Activated CD4-positive, alpha-beta memory T cell treated with anti-CD3 and anti-CD28 coated beads, Interleukin-2, amount 10 ng/mL, durations not matched to agents 7 days and 5 days (primary cell): ENCODE measurements at places on chromosomes 11 and 22. TPM values are rescaled to one million over a fixed set of nuclear protein-coding genes. Genes with fewer than 3 reads are reported as not detected.

The OR52H1 gene
- not detected for total RNA-seq

The SLC35C1 gene
- 15.0 TPM for total RNA-seq

The C11orf86 gene
- total RNA-seq, result not detected

The C11orf68 gene
- total RNA-seq, result 34.2 TPM

The EFEMP2 gene
- 14.7 TPM for total RNA-seq

The KRTAP5-8 gene
- not detected for total RNA-seq

The MMP1 gene
- total RNA-seq, result not detected

The TCF20 gene
- total RNA-seq, result 77.3 TPM

The PES1 gene
- 54.9 TPM for total RNA-seq

The UPK2 gene
- not detected for total RNA-seq

DNA sequence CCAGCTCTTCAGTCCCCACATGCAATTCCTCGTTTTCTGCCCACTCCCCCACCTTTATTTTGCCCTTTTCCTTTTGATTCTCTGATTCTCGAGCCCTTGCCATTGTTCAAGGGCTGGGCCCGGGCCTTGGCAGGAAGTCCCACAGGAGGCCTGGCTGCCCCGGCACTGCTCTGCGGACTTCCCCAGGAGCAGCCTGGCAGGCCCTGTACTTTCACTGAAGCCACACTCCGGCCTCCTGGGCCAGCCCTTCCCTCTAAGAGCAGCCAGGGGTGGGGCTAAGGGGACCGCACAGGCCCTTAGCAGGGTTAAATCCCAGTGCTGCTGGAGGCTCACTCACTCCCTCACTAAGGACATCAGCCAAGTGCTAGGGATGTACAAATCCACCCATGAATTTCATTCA lies 4.1 kb downstream of the LRRC32 start:
- no peak for DNase-seq

DNA sequence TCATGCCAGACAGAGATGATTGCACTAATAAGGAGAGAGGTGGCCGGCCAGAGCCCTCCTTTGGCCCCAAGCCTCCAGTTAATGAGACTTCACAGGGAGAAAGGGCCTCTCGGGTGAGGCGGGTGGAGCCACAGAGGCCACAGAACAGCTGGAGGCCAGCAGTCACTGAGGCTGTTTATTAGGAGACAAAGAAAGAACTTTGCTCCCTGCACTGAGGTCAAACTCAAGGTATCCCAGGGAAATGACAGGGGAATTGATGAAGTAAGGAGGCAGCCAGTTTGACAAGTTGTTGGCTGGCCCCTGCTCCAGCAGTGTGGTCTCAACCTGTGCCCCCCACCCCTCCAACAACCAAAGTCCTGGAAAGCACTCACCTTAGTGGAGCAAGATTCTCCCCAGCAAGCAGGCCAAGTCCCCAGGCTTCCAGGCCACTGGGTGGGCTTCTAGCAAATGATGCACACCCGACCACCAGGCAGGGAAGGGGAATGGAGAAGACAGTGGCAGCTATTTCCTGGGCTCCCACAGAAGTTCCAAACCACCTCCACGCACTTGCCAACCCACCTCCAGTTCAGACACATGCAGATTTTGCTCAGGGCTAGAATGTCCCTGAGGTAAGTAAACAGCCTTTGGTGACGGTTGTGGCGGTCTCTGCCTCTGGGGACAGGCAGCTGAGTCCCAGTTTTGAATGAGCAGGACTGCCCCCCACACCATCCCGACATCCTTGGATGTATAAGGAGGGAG lies 53.2 kb downstream of the RPUSD4 start:
- DNase-seq, result no peak

DNA sequence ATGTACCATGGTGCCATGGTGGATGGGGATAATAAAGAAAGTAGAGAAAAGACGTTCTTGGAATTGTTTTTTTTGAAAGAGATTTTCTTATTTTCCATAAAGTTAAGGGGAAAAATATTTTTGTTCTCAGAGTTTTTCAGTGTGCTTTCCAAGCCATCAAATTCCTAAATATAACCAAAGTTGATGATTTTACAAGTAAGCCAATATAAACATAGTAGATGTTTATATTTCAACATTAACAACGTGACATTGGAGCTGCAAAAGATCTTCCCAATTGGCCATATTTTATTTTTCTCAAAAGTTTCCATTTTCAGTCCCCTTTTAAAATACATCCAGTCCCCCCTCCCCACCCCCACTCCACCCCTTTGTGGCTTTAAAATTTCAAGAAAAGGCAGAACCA lies 80.9 kb upstream of the PICALM start:
- DNase-seq, result no peak

DNA sequence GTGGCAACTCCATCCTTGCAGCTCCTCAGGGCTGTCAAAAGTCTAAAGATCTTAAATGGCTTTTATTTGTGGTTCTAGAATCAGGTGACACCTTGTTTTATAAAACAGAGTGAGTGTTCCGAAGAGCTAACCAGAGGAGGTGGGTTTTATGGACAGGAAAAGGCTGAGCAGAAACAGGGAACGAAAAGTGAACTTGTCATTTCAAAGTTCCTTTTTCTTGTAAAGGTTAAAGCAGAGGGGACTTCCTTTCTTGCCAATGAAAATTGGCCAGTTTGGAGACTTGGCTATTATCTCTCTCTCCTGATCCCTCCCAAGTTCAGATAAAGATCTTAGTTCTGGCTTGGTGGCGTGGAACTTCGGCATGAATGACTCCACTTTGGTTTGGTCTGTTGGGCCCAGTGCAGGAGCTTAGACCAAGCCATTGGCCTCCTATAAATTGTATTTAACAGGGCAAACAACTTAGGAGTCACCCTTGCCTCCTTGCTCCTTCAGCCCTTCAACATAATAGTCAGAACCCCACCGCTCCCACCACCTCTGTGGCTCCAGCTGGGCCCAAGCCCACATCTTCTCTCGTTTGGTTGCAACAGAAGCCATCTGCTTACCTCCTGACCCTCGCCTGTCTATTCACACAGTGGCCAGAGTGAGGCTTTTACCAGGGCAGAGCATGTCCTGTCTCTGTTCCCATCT lies 102.4 kb upstream of the THY1 start:
- no peak for DNase-seq

GRCh38 chr11:47915783-47916182 lies 64.6 kb upstream of the PTPRJ start:
- DNase-seq, result no peak

DNA sequence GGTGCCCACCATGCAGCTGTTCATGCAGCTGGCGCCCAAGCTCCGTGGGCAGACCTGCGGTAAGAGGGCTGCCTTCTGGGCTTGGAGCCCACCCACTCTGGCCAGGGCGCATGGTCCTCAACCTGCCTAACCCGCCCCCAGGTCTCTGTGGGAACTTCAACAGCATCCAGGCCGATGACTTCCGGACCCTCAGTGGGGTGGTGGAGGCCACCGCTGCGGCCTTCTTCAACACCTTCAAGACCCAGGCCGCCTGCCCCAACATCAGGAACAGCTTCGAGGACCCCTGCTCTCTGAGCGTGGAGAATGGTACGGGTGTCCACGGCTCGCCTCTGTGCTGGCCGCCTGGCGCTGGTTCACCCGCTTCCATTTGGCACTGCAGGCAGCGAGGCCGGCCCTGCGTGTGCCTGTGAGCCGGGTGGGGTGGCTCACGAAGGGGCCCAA lies 11.0 kb downstream of the MUC5AC start:
- DNase-seq, result no peak

- DNase-seq, result no peak
Measured at GRCh38 chr11:132123854-132124835, 753.7 kb downstream of the NTM start.

DNA sequence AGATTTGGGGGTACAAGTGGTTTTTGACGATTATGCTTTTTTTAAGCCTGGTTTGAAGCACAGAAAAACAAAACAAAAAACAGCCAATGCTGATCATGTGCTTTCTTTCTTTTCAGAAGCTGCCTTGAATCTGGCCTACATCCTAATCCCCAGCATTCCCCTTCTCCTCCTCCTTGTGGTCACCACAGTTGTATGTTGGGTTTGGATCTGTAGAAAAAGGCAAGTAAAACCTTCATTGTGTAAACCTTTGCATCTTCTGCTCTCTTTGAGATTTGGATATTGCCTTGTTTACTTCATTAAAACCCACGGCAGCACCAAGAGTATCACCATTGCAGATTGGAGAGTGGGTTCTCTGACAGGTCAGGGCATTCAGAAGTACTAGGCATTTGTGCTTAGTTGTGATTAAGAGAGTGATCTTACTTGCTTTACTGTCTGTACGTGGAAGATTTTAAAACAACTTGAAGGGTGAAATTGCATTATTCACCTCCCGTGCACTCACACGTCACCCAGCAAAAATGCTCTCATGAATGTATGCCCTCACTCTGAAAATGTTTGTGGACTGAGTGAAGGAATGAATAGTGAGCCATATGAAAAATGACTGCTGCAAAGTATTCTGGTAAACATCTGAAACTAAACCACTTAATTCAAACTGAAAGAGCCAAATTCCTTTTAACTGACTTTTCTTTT lies 17.0 kb downstream of the LAYN start:
- DNase-seq, result no peak

DNA sequence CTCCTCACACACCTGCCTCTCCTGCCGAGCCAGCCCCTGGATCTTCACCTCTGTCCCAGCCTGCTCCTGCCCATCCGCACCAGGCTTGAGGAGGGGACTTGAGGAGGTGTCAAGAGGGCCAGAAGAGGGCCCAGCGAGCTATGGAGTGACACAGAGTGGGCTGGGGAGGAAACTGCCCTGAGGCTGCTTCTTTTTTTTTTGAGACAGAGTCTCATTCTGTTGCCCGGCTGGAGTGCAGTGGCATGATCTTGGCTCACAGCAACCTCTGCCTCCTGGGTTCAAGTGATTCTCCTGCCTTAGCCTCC lies 21.9 kb upstream of the CDON start:
- no peak for DNase-seq

- no peak for DNase-seq
Measured at GRCh38 chr22:39524753-39525657, 4.6 kb downstream of the ATF4 start.

- DNase-seq, result peak; percentile 45
Measured at GRCh38 chr22:30743257-30744020, 48.8 kb downstream of the OSBP2 start.

GRCh38 chr22:19957445-19957844 lies 15.8 kb upstream of the TXNRD2 start:
- DNase-seq, result no peak

DNA sequence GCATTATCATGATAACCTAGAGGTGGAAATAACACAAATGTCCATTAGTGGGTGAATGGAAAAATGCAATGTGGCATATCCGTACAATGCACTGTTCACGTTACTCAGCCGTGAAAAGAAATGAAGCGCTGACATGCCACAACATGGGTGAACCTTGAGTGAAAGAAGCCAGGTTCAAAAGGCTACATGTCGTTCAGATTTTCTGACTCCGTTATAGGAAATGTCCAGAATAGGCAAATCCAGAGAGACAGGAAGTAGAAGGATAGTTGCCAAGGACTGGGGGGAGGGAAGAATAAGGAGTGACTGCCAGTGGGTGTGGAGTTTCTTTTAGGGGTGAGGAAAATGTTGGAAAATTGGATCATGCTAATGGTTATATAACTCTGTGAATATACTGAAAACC lies 133.8 kb downstream of the ATXN10 start:
- no peak for DNase-seq

DNA sequence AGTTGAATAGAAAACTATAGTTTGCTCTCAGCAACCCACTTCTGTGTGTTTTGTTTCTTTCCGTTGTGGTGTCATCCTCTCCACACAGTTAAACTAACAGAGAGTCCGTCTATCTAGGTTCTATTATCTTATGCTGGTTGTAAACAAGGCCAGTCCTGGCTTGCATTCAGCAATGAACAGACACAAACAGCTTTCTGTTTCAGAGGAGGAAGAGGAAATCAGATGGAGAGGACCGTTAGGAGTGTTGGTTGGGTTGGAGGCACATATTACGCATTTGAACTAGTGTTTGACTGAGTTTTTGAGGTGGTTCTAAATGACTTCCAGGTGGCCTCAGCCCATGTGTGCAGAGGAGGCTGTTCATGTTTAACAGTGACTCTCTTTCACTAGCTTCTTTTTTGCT lies 129.5 kb upstream of the SORL1-AS1 start:
- peak; percentile 24 for DNase-seq

DNA sequence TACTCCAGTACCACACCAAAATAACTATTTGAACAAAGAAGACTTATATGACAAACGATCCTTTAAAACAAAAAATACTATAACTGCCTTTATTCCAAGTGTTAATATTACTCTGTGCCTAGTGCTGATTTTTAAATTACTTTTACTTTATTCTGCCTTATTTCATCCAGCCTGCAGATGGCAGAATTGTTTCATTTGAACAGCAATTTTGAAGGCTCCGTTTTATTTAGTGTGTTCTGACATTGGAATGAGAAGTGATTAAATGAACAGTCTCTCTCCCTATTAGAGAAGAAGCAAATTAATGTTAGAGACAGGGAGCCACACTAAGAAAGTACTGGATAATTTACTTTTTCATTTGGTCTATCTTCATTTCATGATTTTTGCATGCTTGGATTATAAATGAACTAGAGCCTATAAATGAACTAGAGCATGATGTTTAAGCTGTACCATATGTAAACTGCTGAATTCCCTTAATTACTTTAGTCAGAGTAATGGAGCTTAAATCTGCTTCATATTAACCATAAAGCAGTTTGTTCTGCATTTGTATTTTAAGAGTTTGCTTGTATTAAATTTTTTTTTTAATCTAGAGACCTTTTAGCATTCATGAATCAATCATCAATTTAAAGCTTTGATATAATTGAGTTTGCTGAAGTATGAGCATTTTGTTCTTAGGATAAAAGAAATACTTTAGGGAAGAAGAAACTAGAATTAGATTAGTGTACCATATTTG lies 9.8 kb downstream of the PDHX start:
- DNase-seq, result no peak

GRCh38 chr22:38325587-38325986 lies 8.4 kb upstream of the CSNK1E start:
- no peak for DNase-seq

GRCh38 chr11:1515082-1516060 lies 28.8 kb upstream of the MOB2 start:
- DNase-seq, result peak; percentile 63

DNA sequence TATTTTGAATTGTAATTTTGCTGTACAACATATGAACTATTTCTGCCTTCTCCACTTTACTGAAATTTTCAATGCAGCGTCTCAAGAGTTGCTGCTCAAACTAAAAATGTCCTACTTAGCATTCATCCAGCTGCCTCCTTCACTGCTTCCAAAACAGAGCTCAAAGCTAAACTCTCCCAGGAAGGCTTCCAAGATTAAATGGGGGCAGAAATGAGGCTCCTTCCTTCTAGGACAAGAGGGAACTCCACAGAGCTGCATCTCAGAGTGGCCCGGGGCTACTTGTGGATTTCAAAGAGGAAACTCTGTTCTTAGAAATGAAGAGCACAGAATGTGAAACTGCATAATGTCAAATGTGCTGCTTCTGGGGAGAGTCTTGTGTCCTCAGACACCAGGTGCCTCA lies 295.9 kb upstream of the NCAM1 start:
- DNase-seq, result no peak

GRCh38 chr11:8331767-8332166 lies 68.1 kb upstream of the LMO1 start:
- DNase-seq, result no peak
